CD4-positive, alpha-beta T cell (primary cell): ENCODE measurements at places on chromosomes 5 and 9. TPM values are rescaled to one million over a fixed set of nuclear protein-coding genes. Genes with fewer than 3 reads are reported as not detected.

The PARP8 gene
- 200 TPM for total RNA-seq

The SARDH gene
- 18.5 TPM for total RNA-seq

The EXOSC2 gene
- 50.2 TPM for total RNA-seq

The FGF10 gene
- total RNA-seq, result not detected

The LURAP1L gene
- not detected for total RNA-seq

The CCNJL gene
- total RNA-seq, result not detected

GRCh38 chr5:178385496-178385890 is 152.9 kb upstream of the PHYKPL start:
- no peak for DNase-seq

GRCh38 chr5:149860801-149861322 is 83.7 kb downstream of the PDE6A start:
- no peak for DNase-seq

DNA sequence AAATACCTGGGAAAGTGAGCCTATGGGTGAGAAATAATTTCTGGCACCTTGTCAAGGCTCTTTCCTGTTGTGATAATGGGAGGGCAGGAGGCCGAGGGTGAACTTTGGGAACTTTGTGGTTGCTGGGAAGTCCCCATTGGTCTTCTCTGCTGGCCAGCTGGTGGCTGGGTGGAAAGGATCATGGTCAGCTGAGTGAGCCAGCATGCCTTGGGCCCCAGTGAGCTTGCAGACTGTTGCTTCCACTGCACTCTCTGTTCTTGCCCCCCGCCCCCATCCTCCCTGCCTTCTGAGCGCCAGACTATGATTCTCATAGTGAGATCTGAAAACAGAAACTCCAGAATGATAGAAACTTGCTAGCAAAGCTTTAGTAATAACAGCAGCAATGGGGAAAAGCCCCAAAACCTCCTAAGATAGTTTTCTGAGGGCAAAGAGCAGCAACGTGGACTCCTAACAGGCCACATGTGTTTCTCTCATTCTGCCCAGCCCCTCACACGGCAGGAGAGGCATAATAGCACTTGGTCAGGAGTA is 139.2 kb upstream of the SMARCA2 start:
- DNase-seq, result no peak

- peak; percentile 37 for DNase-seq
Measured at GRCh38 chr5:43555895-43556606, 826 bp downstream of the PAIP1 start.

DNA sequence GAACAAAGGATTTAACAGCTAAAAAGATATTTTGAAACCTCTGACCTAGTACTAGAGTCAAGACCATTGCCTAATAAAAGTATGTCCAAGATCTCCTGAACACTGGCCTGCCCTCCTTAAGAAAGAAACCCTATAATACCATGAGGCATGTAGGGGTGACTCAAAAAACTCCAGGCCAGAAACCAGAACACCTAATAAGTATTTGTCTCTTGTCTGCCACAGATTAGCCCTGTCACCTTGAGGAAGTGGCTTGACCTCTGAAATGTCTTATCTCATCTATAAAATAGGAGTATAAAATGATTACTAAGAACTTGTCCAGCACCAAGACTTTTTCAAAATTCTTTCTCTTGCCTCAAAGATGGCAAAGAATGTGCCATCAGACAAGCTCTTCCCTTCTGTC is 125.5 kb upstream of the RASGRF2 start:
- DNase-seq, result no peak

DNA sequence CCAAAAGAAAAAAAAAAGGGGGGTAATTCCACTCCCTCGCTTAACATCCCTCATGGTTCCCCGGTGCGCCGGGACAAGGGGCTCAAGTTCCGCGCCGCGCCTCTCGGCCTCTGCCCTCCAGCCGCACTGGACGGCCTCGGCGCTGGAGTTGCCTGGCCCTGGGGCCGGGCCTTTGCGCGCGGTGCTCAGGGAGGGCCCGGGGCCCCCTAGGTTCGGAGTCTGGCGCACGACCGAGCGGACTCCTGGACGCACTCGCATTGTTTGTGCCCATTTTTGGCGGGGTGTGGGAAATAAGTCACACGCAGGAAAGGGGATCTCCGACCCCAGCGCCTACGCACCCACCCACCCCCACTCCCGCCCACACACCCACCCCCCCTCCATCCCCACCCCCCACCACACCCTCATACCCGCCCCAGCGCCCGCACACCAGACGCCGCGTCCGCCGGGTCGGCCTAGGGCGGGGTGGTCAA is 381 bp downstream of the MED22 start:
- DNase-seq, result no peak

GRCh38 chr9:113524468-113524867 is 60.9 kb downstream of the RGS3 start:
- DNase-seq, result no peak

DNA sequence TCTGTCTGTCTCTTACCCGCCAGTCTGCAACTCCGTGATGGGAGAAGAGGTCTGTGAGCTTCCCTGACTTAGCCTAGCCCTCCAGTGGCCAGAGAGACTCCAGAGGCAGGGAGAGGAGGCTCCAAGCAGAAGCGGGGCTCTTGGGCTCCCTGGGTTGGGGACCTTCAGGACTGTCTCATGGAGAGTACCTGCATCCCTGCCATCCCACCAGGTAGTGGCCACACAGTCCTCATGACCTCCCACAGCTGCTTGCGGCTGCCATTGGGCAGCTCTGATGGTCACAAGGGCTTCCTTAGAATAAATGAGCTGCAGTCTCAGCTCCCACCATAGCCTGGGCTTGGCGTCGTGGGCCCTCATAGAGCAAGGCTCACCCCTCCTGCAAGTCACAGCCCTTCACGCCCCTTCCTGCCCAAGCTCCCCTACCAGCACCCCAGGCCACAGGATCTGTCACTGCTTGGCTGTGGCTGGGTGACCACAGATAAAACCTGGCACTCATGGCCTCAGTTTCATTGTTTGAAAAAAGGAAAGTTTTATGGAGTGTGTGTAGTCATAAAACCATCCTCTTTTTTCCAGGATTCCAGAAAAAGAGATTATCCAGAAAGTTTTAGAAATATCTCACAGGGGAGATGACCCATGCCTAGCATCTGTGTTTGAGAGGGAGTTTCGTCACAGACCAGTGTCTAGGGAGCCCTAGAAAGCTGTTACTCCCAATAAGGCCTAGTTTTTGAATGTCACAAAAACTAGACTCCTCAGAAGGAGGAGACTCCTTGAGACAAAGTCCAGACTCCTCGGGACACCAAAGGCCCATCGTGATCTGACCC is 48.4 kb downstream of the PPARGC1B start:
- no peak for DNase-seq

GRCh38 chr9:15135164-15135792 is 171.7 kb downstream of the TTC39B start:
- peak; percentile 55 for DNase-seq

- no peak for DNase-seq
Measured at GRCh38 chr5:122638581-122638980, 136.3 kb upstream of the SNX2 start.

- DNase-seq, result no peak
Measured at GRCh38 chr5:36177715-36178523, 26.0 kb downstream of the SKP2 start.

DNA sequence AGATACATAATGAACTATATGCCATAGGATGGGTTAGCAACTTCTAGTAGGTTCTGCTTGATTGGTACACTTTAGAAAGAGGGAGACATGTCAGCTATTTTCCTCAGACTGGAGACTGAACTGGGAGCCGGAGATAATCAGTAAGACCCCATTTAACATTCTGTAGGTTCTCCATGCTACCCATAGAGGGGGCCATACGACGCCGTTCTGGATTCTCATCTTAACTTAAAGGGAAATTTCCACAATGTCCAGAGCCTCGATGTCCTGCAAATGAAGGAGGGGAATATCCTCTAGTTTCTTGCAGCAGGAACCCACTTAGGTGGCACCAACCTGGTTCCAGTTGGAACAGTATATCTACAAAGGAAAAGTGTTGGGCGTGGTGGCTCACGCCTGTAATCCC is 22.3 kb upstream of the NPM1 start:
- no peak for DNase-seq

DNA sequence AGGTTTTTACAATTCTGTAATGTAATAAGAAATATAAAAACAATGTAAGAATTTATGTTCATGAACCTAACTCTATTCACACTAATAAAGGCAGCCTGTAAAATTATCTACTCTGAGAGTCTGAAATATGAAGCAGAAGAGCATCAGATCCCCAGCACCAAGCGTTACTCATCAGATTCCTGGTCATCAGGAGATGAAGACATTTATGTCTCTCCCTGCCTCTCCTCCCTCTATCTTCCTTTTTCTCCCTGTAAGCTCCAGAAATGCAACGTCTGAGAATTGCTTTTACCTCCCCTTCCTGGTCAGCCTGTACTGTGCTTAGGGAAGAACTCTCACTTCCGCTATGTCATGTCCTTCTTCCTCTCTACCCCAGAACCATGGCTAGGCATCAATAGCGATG is 114.4 kb upstream of the SLIT3 start:
- no peak for DNase-seq

DNA sequence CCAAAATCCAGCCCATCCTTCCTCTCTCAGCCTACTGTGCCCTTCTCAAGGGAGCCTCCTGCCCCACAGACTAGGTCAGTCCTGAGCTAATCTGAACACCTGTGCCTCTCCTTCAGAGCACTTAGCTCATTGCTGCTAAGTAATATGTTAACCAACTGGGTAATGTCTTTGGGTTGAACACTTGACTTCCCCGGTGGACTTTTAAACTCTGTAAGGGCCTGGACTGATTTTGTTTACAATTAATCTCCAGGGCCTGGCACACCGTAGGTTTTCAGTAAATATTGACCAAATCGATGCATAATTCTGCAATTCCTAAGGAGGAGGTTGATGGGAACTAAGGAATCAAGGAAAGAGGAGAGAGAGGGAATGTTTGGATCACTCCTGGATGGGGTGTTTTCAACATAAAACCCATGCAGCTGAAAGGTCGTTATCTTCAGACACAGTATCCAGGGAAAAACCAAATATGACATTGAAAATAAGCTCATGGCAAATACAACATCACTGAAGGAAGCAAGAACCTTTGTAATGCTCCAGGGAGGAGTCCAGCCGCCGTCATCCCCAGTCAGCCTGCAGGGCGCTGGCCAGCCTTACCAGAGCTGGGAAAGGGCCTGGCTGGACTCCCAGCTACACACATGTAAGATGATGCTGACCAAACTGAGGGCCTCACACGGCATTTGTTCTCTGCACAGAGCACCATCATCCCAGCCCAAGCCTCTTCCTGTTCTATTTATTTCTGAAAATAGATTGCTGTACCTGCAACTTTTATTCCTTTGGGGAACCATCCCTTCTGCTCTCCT is 166.3 kb downstream of the C5orf15 start:
- DNase-seq, result no peak

GRCh38 chr5:143613329-143613728 is 198.6 kb upstream of the HMHB1 start:
- DNase-seq, result no peak

DNA sequence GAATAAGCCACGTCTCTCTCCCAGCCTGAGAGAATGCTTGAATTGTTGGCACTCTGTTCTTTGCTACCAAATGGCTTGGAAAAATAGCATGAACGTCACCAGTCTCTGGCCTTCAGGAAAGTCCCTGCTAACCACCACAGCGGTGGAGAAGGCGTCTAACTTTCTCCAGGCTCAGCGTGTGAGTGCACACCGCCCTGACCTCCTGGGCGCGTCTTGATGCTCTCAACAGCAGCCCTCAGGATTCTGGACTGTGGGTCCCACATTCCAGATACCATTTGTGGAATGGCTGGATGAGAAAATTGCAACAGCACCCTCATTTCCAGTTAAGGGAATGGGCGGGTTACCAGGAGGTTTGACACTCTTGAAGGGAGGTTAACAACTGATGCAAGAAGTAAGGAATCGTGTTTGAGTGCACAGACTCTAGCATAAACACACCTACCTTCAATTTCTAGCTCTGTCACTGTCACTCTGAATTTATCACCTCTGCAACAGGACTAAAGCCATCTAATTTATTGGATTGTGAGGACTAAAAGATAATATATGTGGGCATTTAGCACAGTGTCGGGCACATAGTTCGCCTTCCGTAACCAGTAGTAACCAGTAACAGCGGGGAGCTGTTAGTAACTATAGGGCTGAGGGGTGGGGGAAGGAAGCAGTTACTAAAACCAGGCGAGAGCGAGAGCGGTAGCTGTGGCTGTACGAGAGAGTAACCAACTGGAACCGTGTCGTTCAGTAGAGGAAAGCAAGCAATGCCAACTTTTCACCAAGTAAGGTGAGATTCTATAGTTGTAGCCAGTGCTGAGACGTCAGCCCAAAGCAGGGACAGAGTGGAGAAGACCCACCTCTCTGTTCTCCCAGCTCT is 807 bp upstream of the PLGRKT start:
- peak; percentile 90 for DNase-seq

DNA sequence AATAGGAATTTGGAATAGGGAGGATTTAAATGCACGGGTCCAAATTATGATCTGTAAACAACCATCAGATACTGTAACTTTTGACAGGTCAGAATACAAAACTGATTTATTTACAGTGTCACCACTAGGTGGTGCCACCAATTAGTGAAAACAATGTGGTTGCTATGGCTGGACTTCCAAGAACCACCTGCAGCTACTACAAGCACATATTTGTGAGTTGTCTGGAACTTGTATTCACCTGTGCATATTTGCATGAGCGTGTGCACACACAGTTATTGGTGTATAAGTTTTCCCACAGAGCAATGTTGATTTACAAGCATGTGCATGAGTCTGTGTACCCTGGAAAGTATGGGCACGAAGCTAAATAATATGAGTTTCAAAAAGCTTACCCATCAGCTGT is 3.0 kb upstream of the HRCT1 start:
- DNase-seq, result peak; percentile 80

DNA sequence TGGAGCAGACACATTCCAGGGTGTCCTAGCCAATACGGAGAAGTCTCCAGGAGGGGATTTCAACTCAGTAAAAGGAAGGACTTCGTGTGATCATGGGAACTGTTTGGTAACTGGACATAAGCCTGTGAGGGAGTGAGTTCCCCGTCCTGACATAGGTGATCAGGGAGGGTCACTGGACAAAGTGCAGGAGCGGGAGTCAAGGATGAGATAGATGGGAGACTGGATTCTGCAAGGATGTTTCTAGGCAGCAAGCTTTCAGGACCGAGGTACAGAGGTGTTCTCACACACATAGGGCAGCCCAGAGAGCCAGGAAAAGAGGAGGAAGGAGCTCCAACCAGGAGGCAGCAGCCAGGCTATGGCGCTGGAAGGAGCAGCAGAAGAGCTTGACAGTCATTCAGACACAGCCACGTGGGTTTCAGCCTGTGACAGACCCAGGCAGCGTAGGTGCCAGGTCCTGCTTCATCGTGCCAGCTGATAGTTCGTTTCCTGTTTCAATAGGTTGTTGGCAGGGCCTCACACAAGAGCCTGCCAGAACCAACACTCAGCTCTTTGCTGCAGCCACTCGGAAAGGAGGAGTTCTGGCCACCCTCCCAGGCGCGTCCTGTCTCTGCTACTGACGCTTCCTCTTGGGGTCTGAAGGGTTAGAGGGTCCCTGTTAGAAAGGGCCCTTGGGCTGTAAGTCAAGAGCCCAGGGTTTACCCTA is 84.1 kb downstream of the AMBP start:
- no peak for DNase-seq

GRCh38 chr9:134885001-134885678 is 4.5 kb downstream of the FCN2 start:
- DNase-seq, result no peak

- no peak for DNase-seq
Measured at GRCh38 chr9:76744336-76744735, 19.9 kb upstream of the PCA3 start.

GRCh38 chr5:93601071-93601801 is 18.2 kb downstream of the NR2F1 start:
- DNase-seq, result no peak
